Lung (tissue), 17 donors: ENCODE measurements at places on chromosomes 16 and 17.

- DNase-seq, result no peak
- peaks cover 6% of the 10 kb centered on the region for H3K4me1 ChIP-seq
- no peak overlapping the region for H3K27ac ChIP-seq
- H3K27me3 ChIP-seq, result no peaks in the 10 kb centered on the region
Measured at GRCh38 chr17:34974794-34975785, 5.2 kb upstream of the LIG3 start.

DNA sequence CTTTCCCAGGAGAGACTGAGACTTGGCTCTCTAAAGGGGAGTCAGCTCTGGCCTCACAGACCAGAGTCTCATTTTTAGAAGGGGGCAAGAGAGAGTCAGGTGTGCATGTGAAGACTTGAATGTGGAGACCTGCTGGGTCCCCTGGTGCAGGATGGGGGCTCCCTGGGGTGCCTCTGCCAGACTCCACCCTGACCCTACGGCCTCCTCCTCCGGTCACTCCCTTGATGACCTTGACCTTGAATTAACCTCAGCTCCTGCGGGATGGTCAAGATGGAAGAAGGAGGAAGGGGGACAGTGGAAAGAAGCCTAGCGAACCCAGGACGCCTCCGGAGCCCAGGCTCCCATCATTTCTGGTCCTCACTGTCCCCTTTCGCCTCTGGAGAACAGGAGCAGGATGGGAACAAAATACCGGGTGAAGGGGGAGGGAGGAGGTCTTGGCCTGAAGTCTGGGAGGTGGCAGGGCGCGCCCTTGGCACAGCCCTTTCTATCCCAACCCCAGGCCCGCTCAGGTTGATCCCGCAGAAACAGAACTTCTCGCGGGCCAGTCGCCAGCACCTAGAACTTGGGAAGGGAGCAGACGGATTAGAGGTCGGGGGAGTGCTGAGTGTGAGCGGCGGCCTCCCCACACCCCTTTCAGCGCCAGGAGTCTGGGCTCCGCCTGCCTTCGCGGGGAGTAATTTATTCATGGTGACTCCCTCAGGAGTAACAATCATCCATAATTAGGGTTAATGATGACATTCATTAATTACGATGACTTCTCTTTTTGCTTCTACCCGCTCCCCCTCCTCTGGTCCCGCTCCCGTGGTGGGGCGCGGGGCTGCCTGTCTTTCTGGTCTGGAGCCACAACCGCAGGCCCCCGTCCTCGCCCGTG lies 1.6 kb downstream of the STAC2 start:
- DNase-seq, result no peak
- H3K27ac ChIP-seq, result no peak overlapping the region
- H3K4me1 ChIP-seq, result peaks cover 7% of the 10 kb centered on the region
- H3K36me3 ChIP-seq, result no peaks in the 10 kb centered on the region
- H3K27me3 ChIP-seq, result peaks cover 35% of the 10 kb centered on the region
- H3K4me3 ChIP-seq, result no peak overlapping the region

- no peaks in the 10 kb centered on the region for H3K27me3 ChIP-seq
- peaks cover 4% of the 10 kb centered on the region for H3K4me1 ChIP-seq
- no peaks in the 10 kb centered on the region for H3K36me3 ChIP-seq
- peak; percentile 73 for DNase-seq
- no peak overlapping the region for H3K4me3 ChIP-seq
Measured at GRCh38 chr17:49779739-49780231, 8.7 kb upstream of the KAT7 start.

DNA sequence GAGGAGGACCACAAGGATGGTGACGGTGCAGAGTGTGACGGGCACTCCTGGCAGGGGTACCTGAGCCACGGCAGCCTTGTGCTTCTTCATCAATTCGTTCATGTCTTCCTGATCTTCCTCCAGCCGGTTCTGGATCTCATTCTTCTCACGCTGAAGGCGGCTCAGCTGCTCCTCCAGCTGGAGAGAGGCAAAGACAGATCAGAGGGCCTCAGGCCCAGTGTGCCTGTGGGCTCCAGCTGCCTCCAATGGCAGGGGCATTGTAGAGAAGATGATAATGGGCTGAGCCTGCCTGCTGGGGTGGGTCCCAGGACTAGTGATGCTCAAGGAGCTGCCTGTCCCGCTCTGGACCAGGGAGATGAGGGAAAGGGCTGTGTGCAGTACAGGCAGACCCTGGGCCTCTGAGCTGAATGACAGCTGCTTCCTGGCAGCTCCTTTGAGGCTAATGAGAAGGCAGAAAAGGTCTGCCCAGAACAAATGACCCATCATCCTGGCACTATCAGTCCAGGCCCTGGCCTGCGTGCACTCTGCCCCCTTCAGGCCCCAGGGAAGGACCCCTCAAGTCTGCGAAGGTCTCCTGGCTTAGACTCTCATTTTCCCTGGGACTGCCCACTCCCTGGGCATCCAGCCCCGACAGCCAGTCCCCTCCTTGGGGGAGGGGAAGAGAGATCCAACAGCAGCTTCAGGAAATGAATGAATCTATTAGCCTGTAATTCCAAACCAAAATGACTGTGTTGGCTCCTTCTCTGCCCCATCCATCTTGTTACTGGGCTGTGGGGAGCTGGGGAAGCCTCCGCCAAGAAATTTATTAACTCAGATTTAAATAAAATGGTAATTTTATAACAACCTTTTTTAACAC lies 48.0 kb downstream of the PIPOX start:
- no peak overlapping the region for H3K27ac ChIP-seq
- H3K4me1 ChIP-seq, result no peaks in the 10 kb centered on the region
- H3K36me3 ChIP-seq, result peaks cover 85% of the 10 kb centered on the region
- no peak for DNase-seq
- H3K27me3 ChIP-seq, result no peaks in the 10 kb centered on the region

DNA sequence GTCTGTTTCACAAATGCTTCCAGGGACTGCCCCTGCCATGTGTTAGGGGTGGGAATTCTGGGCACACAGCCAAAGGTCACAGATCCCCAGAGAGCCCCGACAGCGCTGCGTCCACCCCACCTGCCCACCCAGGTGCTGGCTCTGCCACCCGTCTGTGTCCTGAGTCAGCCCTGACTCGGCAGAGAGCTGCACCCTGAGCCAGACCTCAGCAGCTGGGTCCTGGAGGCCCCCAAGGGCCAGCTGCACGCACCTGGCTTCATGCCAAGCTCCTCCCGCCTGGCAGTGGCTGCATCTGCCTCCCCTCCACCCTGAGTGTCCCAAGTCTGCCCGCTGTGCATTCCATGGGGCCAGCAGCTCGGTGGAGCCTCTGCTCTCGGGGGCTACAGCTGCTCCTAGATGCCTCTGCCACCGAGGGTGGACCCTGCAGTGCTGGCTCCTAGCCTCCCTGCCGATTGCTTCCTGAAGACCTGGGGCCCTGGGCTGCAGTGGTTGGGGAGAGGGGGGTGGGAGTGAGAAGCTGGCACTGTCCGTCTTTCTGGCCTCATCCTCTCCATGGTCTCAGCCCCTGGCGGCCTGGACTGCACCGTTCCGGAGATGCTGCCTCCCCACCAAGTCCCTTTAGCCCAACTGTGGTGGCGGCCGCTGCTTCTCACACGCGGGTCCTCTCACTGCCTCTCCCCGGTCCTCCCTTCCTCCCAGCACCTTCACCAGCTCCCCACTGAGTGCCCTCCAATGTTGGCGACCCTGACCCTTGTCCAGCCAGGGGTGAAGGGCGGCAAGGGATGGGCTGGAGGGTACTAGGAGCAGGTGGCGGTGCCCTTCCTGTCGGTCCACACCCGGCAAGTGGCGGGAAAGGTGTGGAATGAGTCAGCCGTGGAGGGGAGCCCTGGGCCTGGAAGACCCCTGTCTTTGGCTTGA lies 3.0 kb downstream of the SECTM1 start:
- H3K36me3 ChIP-seq, result no peaks in the 10 kb centered on the region
- H3K27me3 ChIP-seq, result no peaks in the 10 kb centered on the region
- H3K4me3 ChIP-seq, result no peak overlapping the region
- peaks cover 7% of the 10 kb centered on the region for H3K4me1 ChIP-seq
- no peak overlapping the region for H3K27ac ChIP-seq
- DNase-seq, result peak; percentile 84

DNA sequence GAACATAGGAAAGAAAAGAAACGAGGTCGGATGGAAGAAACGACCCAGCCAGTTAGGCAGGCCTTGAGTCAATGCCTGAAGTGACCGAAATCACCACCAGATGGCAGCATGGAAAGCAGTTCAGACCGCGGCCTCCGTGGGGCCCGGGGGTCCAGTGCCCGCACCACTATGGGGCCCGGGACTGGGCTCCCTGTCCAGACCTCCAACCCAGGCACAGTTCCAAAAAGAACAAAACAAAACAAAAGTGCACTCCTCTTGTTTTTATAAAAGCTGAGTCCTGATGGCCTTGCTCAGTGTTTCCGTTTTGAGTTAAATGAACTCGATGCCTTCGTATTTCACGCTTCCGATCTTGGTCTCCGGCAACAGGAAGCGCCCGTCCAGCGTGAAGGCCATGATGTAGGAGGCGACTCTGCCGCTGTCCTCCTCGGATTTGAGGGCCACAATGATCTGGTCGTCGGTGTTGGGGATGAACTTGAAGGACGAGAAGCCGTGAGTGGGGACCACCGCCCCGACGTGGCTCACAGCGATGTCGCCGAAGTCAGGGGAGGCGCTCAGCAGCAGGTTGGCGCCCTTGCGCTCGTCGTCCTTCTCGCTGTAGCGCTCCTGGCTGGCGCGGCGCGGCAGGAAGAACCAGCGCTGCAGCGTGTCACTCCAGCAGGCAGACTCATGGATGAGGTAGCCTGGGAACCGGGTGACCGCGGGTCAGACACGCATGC lies 13.7 kb upstream of the LGALS3BP start:
- no peak overlapping the region for H3K4me3 ChIP-seq
- H3K27ac ChIP-seq, result no peak overlapping the region
- peaks cover 15% of the 10 kb centered on the region for H3K36me3 ChIP-seq
